ENCODE measurements at places on chromosomes 2 and 18.

- no peak for DNase-seq
These were observed 14.5 kb downstream of the LOXHD1 start for GRCh38 chr18:46642561-46642960.

DNA sequence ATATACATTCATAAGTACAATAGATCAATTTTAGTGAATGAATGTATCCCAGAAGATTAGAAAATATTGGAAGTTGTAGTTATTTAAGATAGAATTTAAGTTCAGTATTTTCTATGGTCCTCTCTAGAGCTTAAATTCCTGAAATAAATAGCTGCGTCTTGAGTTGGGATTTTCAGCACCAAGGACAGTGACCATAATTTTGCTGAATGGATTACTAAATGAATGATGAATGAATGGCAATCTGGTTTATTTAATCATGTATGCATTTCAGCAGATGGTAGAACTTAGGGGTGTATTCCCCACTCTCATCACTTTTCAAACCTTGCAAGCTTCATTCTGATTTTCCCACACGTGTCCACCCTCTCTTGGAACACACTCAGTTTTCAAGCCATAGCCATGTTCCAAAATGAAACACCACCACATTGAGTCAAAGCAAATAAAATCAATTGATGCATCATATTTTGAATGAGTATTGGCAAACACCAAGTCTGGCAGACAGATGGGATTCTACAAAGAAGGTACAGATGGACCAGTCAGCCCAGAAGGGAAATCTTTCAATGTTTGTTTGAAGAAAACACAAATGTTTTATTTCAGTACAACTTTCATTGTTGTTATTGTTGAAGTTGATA, 362.2 kb upstream of the NXPH2 start:
- DNase-seq: no peak

- no peak for DNase-seq
These were observed 133.5 kb downstream of the SRBD1 start for GRCh38 chr2:45477546-45477945.

DNA sequence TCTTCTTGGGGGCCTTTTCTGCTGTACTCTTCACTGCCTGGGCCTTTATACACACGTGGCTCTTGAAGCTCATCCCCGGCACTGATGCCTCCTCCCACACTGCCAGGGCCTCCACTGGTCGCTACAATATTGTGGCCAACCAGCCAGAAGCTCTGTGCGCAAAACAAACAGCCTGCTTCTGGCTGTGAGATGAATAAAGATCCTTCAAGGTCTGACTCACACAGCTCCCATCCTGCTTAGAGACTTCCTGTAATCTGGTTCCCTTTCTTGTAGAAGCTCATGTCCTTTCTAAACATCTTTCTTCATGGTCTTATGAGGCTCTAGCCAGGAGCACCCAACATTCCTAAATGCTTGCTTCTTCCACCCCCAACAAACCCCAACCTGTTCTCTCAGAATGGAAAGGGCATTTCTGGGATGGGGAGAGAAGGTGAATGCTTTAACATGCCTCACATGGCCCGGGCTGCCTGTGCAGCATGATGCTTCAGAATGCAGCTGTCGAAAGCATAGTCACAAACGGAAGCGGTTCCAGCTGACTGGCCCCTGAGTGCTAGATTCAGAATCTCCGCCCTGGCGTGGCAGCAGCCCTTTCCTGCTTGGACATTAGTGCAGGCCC, 24.6 kb downstream of the NRP2 start:
- DNase-seq: no peak

GRCh38 chr2:161426922-161427663, 11.0 kb downstream of the TBR1 start:
- DNase-seq: no peak

DNA sequence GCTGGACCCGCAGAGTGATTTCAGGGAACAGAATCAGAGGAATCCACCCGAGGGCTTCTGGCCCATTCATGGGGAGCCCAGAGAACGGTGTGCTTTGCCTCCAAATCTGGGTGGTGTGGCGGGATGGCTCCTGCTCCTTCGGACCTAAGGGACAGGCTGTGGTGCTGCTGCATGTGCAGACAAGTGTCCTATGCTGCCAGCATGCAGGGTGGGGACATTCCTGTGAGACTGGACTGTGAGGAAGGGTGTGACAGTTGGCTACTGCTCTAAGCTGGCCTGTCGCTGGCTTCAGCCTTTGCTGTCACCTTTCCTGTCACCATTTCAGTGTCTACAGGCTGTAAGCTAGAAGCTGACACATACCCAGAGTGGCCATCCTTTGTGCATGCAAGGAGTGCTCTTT, 2.9 kb upstream of the SLC4A3 start:
- no peak for DNase-seq

- DNase-seq: no peak
These were observed 4.7 kb upstream of the ORC2 start for GRCh38 chr2:200968162-200968561.

- no peak for DNase-seq
These were observed 16.2 kb upstream of the MALT1 start for GRCh38 chr18:58654896-58655614.

GRCh38 chr18:22296304-22296703, 121.4 kb downstream of the CTAGE1 start:
- no peak for DNase-seq

DNA sequence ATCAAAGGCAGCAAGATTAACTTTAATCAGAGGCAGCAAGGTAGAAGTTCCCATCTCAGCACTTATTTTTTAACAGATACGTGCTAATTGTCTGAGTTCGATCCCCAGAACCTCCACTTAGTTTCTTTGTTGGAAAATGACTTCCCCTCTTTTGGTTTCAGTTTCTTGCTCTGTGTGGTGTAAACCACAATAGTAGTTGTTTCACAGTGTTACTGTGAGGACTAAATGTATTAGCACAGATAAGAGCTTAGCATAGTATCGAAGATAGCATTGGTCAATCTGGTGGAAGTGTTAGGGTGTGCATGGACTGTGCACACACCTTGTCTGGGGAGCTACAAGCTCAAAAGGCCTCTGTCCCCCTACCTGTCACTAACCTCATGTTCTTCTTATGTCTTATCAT, 988.3 kb upstream of the GYPC start:
- DNase-seq: no peak

- no peak for DNase-seq
These were observed 127.5 kb downstream of the NFATC1 start for GRCh38 chr18:79523206-79523735.

DNA sequence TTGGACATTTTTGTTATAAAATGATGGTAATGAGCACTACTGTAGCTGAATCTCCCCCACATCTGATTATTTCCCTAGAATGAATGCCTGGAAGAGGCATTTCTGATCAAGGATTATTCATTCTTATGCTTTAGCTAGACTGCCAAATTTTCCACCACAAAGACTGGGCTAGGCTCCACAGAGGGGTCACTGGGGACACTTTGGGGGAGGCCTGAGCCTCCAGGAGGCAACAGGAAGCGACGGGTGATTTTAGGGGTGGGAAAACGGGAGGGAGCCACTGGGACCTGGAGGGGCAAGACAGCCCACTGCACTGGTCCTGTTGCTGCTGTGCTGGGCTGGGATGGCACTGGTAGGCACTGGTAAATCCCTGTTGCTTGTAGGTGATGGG, 2.4 kb upstream of the ASB1 start:
- DNase-seq: no peak

- no peak for DNase-seq
These were observed 81.6 kb downstream of the DDX1 start for GRCh38 chr2:15672961-15673918.

DNA sequence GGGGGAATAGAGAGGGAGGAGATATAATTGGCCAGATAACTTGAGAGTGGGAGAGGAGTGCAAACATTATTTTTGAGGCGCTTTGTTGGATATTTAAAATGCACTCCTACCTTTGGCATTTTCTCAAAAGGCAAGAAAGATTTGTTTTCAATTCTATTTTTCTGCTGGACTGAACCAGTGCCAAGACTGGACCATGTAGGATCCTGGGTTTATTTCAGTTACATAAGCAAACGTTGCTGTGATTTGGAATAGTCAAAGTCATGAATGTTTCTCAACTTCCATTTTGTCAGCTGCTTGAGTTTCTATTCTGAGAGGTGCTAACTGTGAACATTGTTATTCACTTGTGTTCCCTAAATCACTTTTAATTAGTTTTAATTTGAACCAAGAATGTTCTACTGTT, 8.9 kb upstream of the CHRNA1 start:
- no peak for DNase-seq

- DNase-seq: no peak
These were observed 89.8 kb upstream of the KCNH7 start for GRCh38 chr2:162928356-162928755.

DNA sequence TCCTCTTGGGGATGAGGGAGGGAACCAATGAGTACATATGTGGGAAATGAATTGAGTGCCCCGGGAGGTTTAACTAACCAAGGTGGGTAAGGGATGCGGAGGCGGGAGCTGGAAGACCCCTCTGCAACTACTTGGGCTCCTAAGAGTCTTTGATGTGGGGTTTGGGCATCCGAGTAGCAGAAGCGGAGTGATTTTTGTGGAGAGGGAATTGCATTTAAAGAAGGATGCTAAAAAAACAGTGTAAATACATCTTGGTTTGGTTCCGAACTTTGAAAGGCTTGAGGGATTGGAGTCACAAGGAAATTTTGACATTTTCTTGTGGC, 215.7 kb downstream of the MCFD2 start:
- DNase-seq: no peak

DNA sequence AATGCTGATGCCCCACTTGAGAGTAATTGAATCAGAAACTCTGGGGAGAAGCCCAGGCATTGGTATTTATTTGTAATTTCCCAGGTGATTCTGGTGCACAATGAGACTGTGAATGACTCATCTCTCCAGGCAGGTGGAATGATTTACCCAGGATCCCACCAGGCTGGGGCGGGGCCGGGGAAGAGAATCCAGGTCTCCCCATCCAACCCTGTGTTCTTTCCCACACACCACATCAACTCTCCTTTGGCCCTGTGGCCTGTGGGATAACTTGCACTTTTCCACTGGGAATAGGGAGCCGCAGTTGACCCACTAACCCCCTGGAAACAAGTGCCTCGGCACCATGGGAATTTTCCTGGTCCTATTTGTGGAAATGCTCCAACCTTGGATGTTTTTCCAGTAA, 409.8 kb downstream of the ZNF521 start:
- no peak for DNase-seq

DNA sequence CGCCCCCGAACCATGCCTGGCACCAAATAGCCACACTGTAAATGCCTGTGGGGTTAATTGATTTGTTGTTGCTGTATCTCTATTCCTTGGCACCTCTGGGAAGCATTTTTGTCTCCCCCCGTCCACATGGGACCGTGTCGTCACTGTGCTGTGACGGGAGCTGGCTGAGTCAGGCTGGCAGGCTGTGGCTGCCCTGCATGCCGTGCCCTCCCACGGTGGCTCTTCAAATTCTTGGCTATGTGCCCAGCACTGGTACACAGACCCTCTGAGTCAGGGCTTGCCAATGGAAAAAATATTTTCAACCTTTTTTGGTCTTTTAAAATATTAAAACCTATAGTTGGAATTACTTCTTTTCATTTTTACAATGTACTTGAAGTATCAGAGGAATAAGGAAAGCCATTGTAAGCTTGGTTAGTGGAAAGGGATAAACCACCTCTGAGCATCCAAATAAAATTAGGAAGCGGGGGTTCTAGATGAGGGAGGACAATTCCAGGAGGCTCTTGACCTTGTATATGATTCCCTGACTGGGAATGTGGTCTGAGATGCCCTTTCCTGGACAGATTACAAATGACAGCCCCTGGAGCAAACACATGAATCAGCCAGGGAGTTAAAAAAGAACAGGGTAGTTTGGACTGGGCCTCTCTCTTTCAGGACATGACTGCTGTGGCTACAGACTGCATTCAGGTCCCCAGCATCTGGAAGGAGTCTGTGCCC, 59.4 kb downstream of the DGKD start:
- no peak for DNase-seq

DNA sequence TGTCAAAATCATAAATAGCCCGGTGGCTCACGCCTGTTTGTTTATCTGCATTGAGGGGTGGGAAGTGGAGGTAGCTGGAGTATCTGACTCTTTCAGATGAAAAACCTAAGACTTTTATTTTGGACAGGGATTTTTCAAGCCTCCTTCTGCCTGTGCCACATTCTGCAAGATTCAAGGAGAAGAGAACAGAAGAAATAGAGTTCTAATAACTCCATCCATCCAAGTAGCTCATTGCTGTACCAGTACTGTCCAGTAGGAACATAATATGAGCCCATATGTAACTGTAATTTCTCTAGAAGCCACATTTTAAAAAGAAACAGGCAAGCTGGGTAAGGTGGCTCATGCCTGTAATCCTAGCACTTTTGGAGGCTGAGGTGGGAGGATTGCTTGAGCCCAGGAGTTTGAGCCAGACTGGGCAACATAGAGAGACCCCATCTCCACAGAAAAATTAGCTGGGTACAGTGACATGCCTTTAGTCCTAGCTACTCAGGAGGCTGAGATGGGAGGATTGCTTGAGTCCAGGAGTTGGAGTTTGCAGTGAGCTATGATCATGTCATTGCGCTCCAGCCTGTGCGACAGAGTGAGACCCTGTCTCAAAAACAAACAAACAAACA, 35.4 kb upstream of the NT5DC4 start:
- no peak for DNase-seq

DNA sequence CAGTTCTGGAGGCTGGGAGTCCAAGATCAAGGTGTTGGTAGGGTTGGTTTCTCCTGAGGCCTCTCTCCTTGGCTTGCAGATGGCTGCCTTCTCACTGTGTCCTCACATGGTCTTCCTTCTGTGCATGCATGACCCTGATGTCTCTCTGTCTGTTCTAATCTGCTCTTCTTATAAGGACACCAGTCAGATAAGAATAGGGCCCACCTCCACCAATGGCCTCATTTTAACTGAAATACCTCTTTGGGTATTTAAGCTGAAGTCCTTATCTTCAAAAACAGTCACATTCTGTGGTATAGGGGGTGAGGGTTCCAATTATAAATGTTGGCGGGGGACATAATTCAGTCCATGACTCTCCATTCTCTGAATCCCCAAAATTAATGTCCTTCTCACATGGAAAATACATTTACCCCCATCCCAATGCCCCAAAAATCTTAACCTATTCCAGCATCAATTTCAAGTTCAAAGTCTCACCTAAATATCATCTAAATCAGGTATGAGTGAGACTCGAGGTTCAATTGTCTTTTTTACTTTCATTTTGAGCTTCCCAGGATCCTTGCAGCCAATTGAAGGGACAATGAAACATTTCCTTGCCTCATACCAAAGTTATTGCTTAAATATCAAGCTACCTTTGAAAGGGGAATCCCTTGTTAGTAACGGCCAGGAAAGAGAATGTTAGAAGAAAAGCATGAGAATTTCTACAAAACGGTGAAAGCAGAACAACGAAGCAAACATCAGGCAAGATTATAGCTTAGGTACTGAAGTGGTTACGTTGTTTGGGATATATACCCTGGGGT, 20.6 kb upstream of the CNOT11 start:
- DNase-seq: no peak
